ENCODE measurements at places on chromosomes 1 and 21. TPM values are rescaled to one million over a fixed set of nuclear protein-coding genes. Genes with fewer than 3 reads are reported as not detected.
A peak's percentile ranks its signal among the peaks of the same experiment; 100 is the strongest.

DNA sequence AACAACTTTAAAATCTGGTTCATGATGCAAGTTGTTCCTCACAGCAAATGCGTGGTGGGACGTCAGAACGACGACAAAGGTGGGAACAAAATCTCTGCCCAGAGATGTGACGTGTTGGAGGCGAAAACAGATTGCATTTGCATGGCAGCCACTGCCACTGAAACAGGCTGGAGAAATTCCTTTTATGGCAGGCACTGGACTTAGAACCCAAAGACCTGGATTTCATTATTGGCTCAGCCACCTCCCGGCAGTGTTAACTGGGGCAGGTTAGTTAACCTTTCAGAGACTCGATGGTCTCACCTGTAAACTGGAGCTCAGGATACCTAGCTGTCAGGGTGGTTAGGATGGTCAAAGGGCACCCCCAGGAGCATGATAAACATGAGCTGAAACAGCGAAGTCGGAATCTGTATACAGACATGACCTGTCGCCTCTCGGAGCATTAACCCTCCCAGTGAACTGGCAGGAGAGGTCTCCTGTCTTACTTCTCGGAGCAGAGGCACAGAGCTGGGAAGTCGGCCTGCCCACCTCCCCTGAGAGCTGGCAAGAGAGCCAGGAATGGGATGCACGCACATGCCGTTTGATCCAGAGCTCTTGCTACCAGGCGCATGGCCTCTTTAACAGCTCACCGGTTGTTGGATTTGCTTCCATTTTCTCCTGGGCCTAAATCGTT lies 59.2 kb upstream of the TARBP1 start:
- DNase-seq = peak; percentile 53
- H3K4me1 ChIP-seq = peaks cover 97% of the 10 kb centered on the region
- H3K4me3 ChIP-seq = no peak overlapping the region
- H3K36me3 ChIP-seq = no peaks in the 10 kb centered on the region

- H3K27ac ChIP-seq = peak overlapping the region; percentile 93
- peak overlapping the region; percentile 12 for H3K4me3 ChIP-seq
- H3K4me1 ChIP-seq = peaks cover 28% of the 10 kb centered on the region
- peak; percentile 83 for DNase-seq
Observed at GRCh38 chr1:209815931-209816341, 10.0 kb upstream of the IRF6 start.

DNA sequence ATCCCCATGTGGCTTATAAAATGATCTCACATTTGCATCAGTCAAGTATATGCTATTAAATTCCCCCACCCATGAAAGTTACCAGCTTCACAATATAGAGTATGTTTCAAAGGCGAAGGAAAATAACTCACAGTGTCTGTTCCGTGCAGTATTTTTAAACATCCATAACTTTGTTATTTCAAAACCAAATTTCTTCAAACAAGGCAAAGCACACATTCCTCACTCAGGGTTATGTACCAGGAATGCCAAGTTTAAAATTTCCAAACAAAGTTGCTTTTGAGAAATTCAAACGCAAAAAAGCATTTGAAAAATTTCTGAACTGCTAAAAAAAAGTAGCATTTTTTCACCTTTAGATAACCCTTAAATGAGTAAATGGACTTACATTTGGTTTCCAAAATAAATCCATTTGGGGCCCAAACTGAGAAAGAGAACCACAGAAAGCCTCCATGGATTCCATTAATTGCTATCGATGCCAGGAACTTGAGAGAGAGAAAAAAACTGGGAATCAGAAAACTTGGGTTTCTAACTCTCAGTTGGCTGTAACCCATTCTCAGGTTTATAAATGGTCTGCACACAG lies 149.5 kb downstream of the SLC30A10 start:
- no peaks in the 10 kb centered on the region for H3K27me3 ChIP-seq
- H3K4me3 ChIP-seq = no peak overlapping the region
- H3K27ac ChIP-seq = no peak overlapping the region
- H3K4me1 ChIP-seq = no peaks in the 10 kb centered on the region
- no peak for DNase-seq
- no peaks in the 10 kb centered on the region for H3K36me3 ChIP-seq

DNA sequence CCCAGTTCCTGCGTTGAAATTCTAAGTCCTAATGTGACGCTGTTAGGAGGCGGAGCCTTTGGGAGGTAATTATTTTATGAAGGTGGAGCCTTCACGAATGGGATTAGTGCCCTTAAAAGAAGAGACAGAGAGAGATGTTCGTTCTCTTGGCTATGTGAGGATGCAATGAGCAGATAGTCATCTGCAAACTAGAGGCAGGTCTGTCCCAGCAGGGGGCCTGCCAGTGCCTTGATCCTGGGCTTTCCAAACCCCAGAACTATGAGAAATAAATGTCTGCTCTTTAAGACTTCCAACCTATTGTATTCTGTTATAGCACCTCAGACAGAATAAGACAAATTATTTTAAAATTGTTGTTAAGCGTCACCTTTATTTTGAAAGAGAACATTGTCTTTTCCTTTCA lies 123.1 kb upstream of the KCNJ6 start:
- H3K27ac ChIP-seq = no peak overlapping the region
- no peaks in the 10 kb centered on the region for H3K36me3 ChIP-seq
- no peak overlapping the region for H3K4me3 ChIP-seq
- DNase-seq = no peak
- peaks cover 8% of the 10 kb centered on the region for H3K27me3 ChIP-seq
- no peaks in the 10 kb centered on the region for H3K4me1 ChIP-seq

- H3K4me1 ChIP-seq = peaks cover 18% of the 10 kb centered on the region
- no peak overlapping the region for H3K27ac ChIP-seq
- DNase-seq = no peak
- H3K27me3 ChIP-seq = peaks cover 46% of the 10 kb centered on the region
- no peaks in the 10 kb centered on the region for H3K36me3 ChIP-seq
- H3K4me3 ChIP-seq = no peak overlapping the region
Observed at GRCh38 chr1:243916160-243916559, 66.1 kb upstream of the AKT3 start.

- no peaks in the 10 kb centered on the region for H3K4me1 ChIP-seq
- no peaks in the 10 kb centered on the region for H3K27me3 ChIP-seq
- DNase-seq = no peak
Observed at GRCh38 chr1:67921725-67922489, 88.6 kb upstream of the GNG12 start.

GRCh38 chr1:26533951-26534509 lies 4.5 kb downstream of the RPS6KA1 start:
- H3K4me3 ChIP-seq = no peak overlapping the region
- peaks cover 9% of the 10 kb centered on the region for H3K36me3 ChIP-seq
- H3K4me1 ChIP-seq = peaks cover 38% of the 10 kb centered on the region
- DNase-seq = no peak

DNA sequence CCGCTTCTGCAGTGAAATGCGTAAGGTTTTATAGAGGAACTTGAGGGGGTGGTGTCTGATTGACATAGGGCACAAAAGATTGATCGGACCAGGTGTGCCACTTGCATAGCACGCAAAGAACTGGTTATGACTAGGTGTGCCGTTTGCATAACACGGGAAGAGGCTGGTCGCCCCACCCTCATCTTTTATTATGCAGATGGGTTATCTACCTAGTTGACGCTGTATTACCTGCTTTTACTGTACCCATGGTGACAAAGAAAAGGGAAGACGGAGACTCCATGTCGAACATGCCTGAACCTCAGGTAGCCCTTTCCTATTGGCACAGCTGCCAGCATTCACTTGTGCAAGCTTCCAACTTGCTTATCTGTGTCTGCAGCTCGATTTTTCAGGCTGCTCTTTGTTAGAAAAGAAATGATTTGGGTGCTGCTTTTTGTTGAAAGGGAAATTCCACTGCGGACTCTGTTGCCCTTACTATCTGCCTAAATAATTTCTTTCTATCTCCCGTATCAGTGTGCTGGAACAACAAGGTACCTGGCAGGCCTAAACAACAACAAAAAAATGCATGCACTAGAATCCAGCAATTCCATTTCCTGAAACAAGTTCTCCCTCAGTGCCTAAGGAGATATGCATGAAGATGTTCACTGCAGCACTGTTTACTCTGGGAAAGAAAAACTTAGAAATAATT lies 194.4 kb upstream of the KAZN start:
- H3K27me3 ChIP-seq = no peaks in the 10 kb centered on the region
- no peaks in the 10 kb centered on the region for H3K36me3 ChIP-seq
- no peak overlapping the region for H3K4me3 ChIP-seq
- no peaks in the 10 kb centered on the region for H3K4me1 ChIP-seq
- DNase-seq = no peak

- H3K4me1 ChIP-seq = no peaks in the 10 kb centered on the region
- H3K4me3 ChIP-seq = no peak overlapping the region
- H3K27ac ChIP-seq = no peak overlapping the region
- no peak for DNase-seq
Observed at GRCh38 chr1:234125283-234125682, 220.8 kb downstream of the SLC35F3 start.

GRCh38 chr1:216833509-216833908 lies 110.3 kb upstream of the ESRRG start:
- H3K4me3 ChIP-seq = no peak overlapping the region
- no peak overlapping the region for H3K27ac ChIP-seq
- no peak for DNase-seq
- H3K4me1 ChIP-seq = no peaks in the 10 kb centered on the region

The FCGR3B gene
- total RNA-seq = 2.1 TPM

The PPIAL4G gene
- not detected for total RNA-seq

The BEST4 gene
- 0.72 TPM for total RNA-seq

The SLC35F3 gene
- total RNA-seq = 0.60 TPM

The THEM5 gene
- 65.7 TPM for total RNA-seq

The SPRR1B gene
- 112 TPM for total RNA-seq

Data from suprapubic skin (tissue), 4 donors.